Motor neuron (in vitro differentiated cells): ENCODE measurements at places on chromosomes 5 and 9. TPM values are rescaled to one million over a fixed set of nuclear protein-coding genes. Genes with fewer than 3 reads are reported as not detected.

DNA sequence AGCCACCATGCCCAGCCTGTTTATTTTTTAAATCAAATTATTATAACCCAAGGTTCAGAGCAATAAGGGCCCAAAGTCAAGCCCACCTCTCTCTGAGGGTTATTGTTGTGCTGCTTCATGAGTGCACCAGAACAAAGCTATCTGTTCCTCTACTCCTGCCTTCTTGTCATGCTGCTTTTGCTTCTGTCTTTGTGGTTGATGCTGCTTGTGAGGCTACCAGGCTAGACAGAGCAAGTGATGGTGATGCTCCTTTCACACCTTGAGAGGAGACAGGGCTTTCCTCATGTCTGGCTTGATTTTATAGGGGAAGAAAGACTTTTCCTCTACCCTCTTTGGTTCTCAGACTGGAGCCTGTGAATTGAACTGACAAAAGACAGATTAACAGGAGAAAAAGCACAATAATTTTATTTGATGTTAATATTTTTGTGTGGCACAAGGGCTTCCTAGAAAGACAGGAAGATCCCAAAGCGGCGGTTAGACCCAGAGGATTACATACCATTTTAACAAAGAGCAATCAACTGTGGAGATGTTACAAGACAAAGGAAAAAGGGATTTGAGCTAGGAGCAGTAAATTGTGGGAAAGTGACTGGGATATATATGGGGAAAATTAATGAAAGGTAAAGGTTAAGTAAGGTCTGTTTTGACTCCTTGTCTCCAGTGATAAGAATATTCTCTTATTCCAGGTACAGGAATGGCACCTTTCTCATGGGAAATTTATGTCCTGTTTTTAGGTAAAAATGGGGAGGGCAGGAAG is 4.4 kb upstream of the CD180 start:
- ATAC-seq, result no peak

F2RL1 gene
- total RNA-seq, result 11.9 and 17.4 TPM in 2 replicates

DNA sequence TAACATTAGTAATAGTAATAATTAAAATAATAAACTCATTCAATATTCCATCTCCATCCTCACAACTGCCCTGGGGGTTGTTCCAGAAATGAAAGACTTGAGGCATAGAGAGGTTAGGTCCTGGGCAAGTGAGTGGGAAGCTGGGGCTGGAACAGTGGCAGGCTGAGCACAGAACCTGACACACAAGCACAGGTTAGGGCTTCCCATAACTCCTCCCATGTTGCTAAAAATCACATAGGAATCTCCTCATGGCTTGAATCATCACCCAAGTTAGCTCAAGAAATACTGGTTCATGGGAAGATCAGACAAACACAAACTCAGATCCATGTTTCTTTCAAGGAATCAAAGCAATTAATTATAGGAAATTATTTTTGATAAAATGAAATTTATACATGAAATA is 487.7 kb downstream of the SEMA5A start:
- no peak for ATAC-seq

SLC36A1 gene
- total RNA-seq, result 2.2 and 2.9 TPM in 2 replicates

RLN1 gene
- not detected in 2 replicates for total RNA-seq

DNA sequence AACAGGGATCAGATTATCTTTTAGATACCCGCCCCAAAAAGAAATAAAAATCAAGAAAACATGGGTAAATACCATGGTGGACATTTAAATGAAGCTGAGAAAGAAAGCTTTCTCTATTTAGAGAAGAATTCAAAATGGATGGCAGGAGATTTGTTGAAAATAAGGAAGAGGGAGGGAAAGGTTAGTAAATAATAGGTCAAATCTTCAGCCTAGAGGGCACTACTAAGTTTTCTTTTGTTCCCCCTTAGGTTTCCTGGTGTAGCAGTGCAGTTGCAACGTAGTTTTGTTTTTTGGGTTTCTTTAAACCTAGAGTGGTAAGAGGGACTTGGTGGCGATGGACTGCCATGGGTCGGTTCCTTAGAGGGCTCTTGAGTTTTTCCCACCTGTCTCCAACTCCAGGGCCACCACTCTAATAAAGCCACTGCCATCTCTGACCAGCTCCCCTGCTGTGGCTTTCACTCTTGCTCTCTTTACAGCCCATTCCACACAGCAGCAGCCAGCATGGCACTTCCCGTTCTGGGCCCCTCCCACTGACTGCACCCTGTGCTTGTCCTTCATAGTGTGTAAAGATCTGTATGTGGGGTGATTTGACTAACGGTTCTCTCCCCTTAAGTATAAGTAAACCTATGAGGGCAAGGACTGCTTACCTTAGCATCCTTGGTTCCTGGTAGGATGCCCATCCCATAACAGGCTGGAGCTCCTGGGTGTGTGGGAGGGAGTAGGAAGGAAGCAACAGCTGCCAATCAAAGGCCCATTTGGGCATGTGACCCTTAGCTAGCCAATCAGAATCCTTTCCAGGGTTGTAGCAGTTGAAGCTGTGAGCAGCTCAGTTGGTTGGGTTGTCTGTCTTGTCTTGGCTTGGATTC is 118.3 kb downstream of the SLC1A3 start:
- no peak for ATAC-seq

GRCh38 chr5:96718635-96719077 is 56.5 kb downstream of the CAST start:
- ATAC-seq, result no peak

DNA sequence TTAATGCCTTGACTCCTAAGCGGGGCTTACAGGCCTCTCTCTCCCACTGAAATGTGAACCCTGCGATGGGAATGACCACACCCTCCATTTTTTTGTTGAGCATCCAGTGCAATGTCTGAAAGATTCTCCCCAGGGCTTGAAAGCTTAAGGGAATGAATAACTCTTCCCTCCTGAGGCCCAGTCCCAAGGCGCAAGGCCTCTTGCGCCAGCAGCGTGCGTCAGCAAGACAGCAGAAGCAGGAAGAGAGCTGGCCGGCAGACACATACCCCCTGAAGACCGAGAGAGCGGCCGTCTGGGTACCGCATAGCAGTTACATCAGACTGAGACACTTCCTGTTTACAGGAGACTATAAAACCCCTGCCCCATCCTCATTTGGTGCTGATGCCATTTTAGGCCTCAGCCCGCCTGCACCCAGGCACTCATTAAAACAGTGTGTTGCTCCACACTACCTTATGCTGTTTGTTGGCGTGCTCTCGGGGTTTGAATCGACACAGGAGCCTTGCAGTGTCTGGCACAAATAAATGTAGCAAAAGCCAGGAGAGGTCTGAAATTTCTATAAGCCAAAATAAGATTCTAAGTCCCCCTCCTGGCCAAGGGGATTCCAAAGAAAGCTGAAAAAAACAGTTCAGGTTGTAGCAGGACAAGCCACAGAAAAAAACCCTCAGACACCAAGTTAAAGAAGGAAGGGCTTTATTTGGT is 62.3 kb downstream of the GDNF start:
- no peak for ATAC-seq

SPINK13 gene
- total RNA-seq, result 0.29 TPM in 1 of 2 replicates, not detected in the other

GRCh38 chr9:111037356-111037707 is 938 bp downstream of the LPAR1 start:
- ATAC-seq, result peak; percentile 1

MARCHF11 gene
- not detected in 2 replicates for total RNA-seq

DNA sequence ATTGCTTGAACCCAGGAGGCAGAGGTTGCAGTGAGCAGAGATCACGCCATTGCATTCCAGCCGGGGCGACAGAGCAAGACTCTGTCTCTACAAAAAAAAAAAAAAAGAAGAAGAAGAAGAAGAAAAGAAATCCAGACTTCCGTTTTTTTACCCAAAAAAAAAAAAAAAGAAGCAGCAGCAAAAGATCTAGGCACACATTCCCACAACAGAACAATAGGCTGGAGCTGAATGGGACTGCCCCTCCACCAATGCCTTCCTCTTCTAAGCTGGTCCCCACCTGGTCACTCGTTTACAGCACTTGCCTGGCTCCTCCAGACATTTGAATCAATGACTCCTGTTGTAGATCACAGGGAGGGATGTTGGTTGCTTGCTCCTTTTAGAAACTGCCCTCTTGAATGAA is 1.6 kb upstream of the LMAN2 start:
- ATAC-seq, result no peak

DNA sequence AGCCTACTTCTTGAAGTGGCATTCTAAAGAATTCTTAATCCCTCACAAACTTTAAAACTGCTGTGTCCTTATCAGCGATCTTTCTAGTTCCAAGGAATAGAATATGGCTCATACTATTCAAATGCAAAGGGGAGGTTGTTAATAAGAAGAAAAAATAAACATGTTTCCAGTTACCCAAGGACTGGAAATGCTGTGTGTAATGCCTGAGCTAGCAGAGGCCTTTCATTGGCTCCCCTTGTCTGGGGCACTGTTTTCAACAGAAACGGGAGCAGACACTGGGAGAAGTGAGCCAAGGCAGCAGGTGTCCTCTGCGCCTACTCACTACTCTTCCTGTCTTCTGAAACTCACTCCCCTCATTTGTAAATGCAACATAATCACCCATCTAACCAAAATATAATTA is 253.0 kb downstream of the MARCHF11 start:
- no peak for ATAC-seq

LCN6 gene
- total RNA-seq, result 0.76 TPM in 1 of 2 replicates, not detected in the other

DNA sequence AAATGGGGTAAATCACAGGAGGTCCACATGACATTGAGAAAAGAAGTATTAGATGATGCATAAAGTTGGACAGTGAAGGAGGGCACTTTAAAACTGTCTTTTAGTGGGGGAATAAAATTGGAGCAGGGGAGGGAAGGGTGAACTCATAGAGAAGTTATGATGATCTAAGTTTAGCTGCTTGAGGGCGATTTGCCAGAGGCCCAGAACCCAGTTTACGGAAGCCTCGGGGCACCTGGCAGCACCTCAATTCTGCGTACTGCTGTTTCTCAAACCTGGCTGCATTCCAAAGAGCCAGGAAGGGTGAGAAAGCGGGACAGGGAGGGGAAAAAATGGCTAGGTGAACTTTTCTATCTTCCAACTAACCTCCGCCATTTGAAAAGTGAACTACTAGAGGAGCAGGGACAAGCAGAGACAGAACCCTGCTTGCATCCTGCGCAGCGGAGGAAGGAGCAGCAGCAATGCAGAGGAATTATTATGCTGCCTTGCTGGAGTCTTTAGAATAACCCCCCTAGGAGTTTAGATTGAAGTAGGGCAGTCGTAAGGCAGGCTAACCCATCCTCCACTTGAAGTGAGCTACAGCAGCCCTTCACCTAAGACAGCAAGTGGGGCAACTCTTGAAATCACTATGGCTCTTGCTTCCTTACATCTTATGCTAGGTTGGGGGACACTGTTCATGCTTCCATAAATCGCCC is 316.8 kb downstream of the BRINP1 start:
- ATAC-seq, result no peak

DNA sequence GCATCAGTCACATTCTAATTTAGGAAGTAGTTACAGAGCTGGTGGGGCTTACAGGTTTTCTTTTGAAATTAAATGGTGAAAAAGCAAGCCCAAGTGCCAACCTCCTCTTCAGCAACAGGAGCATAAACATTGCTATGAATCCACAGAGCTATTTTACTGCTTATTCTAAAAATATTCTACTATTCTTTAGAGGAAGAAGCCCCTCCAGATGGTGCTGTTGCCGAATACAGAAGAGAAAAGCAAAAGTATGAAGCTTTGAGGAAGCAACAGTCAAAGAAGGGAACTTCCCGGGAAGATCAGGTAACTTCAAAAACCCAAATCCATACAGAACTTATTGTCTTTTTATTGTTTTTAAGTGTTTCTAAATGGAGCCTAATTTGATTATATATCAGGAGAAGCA is 202.8 kb downstream of the CWC27 start:
- ATAC-seq, result no peak

SNCB gene
- 0.58 and 0.87 TPM in 2 replicates for total RNA-seq

GRCh38 chr5:180259260-180259611 is 32.6 kb downstream of the MAPK9 start:
- ATAC-seq, result no peak

DNA sequence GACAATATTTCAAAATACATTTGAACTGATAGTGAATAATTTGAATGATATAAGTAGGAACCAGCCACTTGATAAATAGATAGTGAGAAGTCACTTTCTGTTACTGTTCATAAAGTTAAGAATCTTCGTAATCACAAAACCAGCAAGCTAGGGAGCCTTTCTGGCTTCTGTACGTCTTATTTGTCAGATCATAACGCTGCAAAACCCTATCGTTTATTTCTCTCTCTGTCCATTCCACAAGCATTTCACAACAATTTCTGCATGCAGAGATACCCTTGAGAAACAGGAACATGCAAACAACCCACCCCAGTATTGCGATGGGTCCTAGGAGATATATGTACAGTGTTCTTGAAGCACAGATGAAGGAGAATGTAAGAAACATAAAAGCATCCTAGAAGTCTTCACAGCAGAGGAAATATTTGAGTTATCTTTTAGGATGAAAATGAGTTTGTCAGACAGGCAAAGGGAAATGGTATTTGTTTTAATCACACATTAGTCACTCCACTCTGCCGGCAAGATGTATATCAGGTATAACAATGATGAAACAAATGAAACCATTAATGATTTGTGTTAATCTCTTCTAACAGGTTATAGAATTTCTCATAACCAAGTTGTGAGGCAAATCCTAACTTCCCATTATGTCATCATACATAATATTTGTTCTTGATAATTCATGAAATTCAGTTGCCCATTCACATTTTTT is 668.7 kb upstream of the FTMT start:
- ATAC-seq, result no peak

HTR1A gene
- total RNA-seq, result 0.29 TPM in 1 of 2 replicates, not detected in the other

IL5 gene
- total RNA-seq, result not detected in 2 replicates

DNA sequence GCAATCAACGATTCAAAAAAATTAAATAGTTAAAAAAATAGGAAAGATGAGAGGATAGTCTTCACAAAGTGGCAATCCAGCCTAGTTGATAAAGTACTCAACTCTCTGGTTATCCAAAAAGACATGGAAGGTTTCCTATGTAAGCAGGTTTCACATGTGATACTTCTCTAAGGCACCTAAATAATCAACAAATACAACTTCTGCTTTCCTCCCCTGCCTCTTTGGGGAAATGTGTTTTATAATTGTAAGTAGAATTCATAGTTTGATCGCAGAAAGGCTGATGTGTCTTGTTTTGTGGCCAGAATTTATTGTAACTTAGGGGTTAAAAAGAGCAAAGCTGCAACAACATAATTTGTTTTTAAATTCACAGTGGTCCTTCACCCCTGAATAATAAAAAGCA is 855.5 kb upstream of the DMAC1 start:
- ATAC-seq, result no peak

DNA sequence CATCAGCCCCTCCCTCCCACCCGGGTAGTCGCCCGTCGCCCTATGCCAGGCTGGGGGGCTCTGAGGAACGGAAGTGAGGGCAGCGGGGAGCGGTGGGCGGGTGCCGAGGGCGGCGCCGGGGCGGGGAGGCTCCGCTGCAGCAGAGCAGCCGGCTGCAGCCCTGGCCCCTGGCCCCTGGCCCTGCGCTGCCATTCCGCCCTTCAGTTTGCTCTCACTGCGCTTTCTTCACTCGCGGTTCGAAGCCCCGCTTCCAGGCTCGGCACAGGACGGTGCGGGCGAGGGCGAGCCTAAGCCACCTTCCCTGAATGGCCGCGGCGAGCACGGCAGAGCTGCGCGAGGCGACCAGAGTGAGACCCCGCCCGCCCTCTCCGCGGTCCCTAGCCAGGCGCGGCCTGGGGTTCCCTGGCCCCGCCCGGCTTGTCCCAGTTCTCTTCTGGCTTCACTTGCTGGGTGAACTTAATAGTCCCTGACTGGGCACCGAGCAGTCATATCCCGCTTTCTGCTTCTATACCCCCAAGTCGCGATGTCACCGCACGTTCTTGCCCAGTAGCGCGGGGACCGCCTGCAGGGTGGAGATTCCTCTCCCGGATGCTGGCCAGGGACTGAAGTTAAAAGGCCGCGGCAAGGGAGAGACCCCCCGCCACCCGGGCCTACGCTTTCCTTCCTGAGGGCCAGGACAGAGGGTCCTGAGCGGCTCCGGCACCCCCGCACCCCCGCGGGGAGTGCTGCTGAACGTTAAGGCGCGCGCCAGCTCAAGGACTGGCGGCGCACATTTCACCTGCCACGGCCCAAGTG is 623 bp upstream of the TRIM36 start:
- ATAC-seq, result peak; percentile 55
